Kidney tubule cell (primary cell): ENCODE measurements at places on chromosomes 3 and 15.

DNA sequence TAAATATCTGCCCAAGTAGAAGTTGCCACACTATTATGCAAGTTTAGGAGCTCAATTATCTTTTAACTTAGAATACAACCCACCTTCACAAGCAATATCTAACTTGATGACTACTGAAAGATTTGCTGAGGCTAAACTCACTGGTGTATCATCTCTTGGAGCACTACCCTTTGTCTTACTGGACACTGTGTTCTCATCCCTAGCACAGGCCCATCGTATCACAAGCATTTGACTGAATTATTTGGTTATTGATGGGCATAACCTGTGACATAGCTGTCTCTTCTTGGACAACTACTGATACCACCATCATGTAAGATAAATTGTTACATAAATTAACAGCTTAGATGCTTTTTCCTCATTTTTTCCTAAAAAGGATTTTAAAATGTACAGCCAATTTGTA, 216.2 kb upstream of the THBS1 start:
- DNase-seq = no peak

DNA sequence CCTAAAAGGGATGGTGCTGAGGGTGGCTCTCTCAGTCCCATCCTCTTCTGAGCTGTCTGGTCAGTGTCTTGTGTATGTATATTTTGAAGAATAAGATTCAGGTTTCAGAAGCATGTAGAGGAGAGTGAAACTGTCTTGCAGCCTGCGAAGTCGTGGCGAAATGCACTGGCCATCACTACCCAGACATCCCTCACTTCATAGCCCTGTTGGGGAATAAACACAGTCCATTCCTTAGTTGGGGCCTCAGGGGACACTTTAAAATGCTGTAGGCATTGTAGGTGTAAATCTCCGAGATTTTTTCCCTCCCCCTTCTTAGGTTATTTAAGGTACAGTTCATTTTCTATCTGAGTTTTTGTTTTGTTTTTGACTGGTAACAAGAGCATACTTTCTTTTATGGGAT, 93.8 kb downstream of the DNASE1L3 start:
- DNase-seq = no peak

DNA sequence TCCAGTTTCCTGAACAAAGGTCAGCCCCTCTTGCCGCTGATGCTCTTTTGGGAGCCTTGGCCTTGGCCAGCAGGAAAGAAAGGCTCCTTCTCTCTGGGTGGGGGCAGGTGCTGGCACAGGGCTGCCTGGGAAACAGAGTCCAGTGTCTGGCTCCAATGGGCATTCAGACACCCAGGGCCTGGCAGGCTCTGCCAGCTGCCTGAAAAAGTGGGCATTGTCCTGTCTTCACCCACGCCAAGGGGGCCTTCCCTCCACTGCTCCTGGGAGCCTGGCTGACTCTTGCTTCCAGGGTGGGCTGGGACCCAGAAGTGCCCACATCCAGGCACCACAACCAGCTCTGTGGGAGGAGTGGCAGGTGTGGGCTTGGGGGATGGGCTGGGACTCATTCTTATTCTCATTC, 62.7 kb downstream of the RHCG start:
- no peak for DNase-seq

GRCh38 chr15:73984208-73984979, 7.7 kb downstream of the STOML1 start:
- DNase-seq = no peak

DNA sequence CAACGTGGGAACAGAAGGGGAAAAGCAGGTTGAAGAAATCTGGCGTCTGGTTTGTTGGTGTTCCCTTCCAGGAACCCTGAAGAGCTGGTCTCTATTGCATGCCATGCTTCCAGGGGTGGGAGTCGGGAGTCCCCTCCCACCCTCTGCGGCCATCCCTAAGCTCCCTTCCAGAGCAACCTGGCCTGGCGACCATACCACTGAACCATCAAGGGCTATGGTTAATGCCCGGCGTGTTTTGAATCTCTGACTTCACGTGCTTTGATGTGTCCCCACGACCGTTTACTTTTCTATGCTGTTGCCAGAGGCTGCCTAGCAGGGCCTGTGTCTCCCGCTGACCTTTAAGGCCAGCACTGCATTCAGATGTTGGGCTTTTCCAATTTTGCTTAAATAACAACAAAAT, 696 bp upstream of the SNRK start:
- DNase-seq = no peak

DNA sequence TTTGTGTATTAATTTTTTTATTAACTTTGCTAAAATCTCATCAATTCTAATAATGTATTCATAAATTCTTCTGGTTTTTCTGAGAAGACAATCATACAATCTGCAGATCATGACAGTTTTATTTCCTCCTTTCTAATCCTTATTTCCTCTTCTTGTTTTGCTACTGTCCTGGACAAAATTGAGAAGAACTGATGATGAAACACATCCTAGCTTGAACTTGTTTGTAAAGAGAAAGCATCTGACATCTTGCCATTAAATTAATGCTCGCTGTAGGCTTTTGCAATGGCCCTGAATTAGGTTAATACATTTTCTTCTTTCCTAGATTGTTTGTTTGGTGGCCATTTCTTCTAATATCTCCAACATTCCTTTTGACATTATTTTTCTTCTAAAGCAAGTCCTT, 110.9 kb upstream of the TPM1 start:
- no peak for DNase-seq

GRCh38 chr3:13524979-13525669, 23.8 kb upstream of the FBLN2 start:
- DNase-seq = no peak

DNA sequence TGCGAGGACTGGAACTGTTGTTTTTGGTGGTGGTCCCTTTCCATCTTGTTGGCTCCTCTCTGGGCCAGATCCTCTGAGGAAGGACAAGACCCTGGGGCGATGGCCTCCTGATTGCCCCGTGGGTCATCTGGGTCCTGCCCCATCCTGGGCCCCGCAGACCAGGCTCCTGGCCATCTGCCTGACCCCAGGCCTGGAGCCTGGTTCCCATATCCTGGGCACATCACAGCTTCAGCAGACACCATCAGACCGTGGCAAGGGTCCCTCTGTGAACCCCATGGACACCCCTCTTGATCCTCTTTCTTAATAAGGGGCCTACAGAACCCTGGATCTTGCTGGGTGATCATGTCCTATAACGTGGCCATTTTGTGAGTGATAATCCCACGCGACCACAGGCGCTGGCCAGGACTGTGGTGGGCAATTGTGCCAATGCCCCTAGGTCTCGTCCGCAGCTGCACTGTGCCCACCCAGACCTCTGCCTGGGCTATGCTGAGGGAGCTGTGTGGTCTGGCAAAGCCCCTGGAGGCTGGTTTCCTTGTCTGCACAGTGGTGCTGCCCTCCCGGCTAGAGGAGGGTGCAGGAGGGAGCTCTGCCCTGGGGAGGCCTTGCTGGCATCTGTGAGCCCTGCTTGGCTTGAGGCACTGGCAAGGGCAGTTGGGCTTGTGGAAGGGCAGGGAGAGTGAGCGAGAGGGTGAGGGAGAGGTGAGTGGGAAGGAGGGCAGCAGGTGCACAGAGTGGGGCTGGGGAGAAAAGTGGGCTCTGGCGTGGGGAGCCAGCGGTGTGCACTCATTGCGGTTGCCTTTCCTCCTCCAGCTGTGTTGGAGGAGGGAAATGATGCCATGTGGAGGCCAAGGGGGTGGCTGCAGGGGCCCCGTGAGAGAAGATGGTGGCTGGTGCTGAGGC, 53.1 kb upstream of the PRR23E start:
- DNase-seq = no peak

- DNase-seq = no peak
Measured at GRCh38 chr3:100850156-100850555, 140.9 kb downstream of the TFG start.

- DNase-seq = no peak
Measured at GRCh38 chr3:144294659-144295538, 323.3 kb downstream of the DIPK2A start.

DNA sequence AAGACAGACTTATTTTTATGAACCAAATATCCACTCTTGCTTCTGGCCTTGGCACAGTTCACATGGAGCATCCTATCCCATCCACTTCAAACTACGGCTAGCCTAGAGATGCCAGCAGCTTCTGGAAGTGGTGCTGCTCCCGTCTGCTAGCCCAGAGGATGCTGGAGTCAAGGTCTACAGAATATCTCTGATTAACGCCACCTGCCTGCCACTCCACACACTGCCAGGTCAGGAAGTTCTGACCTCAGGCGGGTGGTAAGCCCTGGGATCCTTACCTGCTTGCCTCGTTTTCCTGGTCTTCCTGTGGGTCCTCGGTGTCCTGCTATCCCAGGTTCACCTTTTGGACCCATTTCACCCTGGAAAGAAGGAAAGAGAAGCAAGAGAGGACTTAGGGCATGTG, 42.9 kb downstream of the EAF1 start:
- DNase-seq = no peak
